Skin of body (tissue), 3 donors: ENCODE measurements at places on chromosomes 6 and 20. TPM values are rescaled to one million over a fixed set of nuclear protein-coding genes. Genes with fewer than 3 reads are reported as not detected.

ARFGEF2 gene
- total RNA-seq = 28.4 TPM

GRCh38 chr6:67986694-67987232, 648.3 kb upstream of the ADGRB3 start:
- no peak for DNase-seq

GRCh38 chr6:74333406-74333805, 637.4 kb downstream of the CD109 start:
- no peak for DNase-seq

DNA sequence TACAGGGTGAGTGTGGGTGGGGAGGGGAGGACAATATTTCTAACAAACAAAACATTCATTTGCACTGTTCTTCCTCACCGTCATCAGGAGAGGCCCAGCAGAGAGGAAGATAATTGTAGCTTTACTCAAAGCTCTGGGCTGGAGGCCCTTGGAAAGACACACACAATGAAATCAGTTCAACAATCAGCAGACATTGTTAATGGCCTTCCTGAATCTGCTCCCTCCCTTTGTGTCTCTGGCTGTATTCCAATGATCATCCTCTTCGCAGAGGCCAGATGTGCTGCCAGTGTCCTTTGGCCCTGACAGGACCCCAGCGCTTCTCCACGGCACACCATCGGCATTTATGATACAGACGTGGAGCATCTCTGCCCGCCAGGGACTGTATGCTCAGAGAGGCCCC, 44.6 kb upstream of the LRFN2 start:
- no peak for DNase-seq

SLC35D3 gene
- total RNA-seq = 0.10 TPM

- DNase-seq = no peak
These were observed 33.3 kb downstream of the PRR18 start for GRCh38 chr6:166274739-166275370.

DNA sequence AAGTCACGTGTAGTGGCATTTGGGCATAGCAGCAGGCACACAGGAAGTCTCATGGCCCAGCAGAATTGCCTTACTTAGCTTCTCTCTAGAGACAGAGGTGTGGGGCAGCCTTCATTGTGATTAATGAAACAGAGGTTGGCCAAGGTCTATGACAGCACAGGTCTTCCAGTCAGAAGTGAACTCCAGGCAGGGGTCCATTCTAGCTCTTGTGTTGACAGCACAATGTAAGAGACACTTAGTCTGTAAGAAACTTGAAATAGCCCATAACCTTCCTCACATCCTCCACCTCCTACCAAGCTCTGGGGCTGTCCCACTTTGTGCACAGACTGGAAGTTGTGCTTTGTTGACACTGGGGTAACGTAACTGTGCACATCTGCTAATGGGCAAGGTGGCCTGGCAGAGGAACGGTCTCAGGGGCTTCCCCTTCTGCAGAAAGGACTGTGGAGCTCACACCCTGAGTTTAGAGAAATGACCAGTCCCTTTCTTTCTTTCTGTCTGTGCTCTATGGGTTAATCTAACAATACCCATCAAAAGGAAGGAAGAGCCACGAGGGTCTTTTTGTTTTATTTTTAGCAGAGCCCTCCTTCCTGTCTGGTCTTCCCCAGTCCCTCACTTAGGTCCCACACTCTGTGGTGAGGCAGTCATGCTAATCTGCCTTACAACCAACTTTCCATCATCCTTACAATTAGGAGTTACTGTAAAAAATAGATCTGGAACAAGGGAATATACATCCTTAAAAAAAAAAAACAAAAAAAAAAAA, 35.6 kb upstream of the TAGAP start:
- no peak for DNase-seq

DNA sequence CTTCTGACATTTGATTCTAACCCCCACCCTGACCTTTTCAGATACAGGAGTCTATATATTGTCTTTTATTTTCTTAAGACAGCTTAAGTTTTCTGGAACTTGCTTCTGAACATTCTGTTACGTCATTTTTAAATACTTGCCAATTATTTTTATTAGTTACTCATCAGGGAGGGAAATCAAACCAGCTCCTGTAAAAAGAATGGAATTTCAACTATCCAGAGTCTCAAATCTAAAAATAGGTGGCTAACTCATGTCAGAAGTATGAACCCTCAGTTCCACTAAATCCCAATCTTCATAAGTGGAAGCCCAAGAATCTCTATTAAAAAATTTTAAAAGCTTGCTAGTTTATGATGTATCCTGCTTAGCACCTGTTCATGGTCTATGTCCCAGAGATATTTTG, 900.0 kb downstream of the KIF16B start:
- DNase-seq = no peak

MOCS1 gene
- 21.7 TPM for total RNA-seq

DNA sequence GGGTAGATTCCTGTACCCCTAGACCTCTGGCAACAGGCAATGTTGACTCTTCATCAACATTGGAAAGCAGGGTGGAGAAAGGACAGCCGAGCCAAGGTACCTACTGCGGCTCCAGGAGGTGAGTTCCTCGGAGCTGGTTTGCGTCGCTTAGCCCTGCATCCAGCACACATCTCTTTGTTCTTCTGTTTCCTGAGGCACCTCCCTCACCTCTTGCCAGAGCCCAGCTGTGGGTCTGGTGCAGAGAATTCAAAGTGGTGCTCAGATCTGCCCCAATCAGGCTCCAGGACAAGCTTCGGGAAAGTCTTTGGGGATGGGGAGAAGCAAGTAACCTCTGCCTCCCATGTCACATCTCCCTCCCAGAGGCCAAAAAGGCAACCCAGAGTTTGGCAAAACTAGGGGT, 2.2 kb downstream of the KCNG1 start:
- DNase-seq = no peak

DNA sequence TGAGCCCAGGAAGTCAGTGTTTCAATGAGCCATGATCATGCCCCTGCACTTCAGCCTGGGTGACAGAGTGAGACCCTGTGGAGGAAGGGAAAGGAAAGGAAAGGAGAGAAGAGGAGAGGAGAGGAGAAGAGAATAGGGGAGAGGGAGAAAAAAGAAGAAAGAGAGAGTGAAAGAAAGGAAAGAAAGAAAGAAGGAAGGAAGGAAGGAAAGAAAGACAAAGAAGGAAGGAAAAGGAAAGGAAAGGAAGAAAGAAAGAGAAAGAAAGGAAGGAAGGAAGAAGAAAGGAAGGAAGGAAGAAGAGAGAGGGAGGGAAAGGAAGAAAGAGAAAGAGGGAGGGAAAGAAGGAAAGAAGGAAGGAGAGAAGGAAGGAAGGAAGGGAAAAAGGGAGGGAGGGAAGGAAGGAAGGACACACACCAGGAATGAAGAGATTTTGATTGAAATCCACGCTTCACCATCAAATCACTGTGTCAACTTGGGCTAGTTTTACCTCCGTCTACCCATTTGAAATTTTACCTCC, 14.3 kb downstream of the WFDC8 start:
- no peak for DNase-seq

ILRUN gene
- 33.3 TPM for total RNA-seq

DNA sequence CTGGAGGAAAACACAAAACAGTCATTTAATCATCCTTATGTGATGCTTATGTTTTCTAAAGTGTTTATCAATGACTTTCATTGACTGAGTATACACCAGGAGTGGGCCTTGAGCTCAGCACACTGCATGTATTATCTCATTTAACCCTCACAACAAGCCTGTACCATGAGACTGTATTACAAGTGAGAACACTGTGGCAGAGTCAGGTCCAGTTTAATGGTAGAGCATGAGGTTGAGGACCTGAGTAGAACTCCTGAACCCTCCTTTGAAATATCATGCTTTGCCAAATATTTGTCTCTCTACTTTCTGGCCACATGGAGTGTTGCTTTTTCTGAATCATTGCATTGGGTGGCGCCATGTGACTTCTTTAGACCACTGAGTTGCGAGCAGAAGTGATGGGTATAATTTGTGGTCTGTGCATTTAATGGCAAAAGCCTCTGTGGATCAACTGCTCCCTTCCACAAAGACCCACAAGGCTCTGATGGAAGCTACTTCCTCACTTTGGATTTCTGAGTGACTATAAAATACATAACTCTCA, 65.0 kb upstream of the SIRPG start:
- DNase-seq = no peak

GRCh38 chr6:144395014-144395413, 109.9 kb downstream of the UTRN start:
- DNase-seq = no peak

SOX18 gene
- 3.7 TPM for total RNA-seq

- DNase-seq = no peak
These were observed 31.8 kb downstream of the KCNK5 start for GRCh38 chr6:39197521-39197920.
